Muscle of leg (tissue), 16 donors: ENCODE measurements at places on chromosomes 5 and 9.
A peak's percentile ranks its signal among the peaks of the same experiment; 100 is the strongest.

GRCh38 chr5:78771260-78772205 lies 123.0 kb upstream of the LHFPL2 start:
- H3K36me3 ChIP-seq: no peaks in the 10 kb centered on the region
- H3K4me3 ChIP-seq: no peak overlapping the region
- peaks cover 3% of the 10 kb centered on the region for H3K4me1 ChIP-seq
- H3K27me3 ChIP-seq: no peaks in the 10 kb centered on the region
- H3K27ac ChIP-seq: peak overlapping the region; percentile 39

- no peak overlapping the region for H3K4me3 ChIP-seq
- H3K36me3 ChIP-seq: no peaks in the 10 kb centered on the region
- H3K27me3 ChIP-seq: no peaks in the 10 kb centered on the region
- no peak overlapping the region for H3K27ac ChIP-seq
- H3K4me1 ChIP-seq: no peaks in the 10 kb centered on the region
Observed at GRCh38 chr9:4341554-4341953, 41.7 kb upstream of the GLIS3 start.

DNA sequence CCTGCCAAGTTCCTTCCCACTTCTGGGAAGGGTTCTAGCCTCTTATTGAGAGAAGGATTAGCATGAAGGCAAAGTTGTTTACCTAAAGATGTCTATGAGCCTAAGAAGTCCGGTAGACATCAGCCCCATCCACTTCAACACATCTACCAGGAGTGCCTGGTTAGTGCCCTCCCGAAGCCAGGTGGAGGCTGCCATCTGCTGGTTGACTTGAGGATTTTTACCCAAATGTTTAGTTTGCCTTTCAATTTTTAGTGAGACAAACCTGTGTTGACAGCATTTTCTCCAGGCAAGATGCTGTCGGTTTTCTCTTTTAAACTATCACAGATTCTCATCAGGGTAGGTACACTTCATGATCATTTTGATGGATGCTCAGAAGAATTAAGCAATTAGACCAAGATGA lies 83.6 kb upstream of the TNFSF8 start:
- no peak overlapping the region for H3K4me3 ChIP-seq
- H3K36me3 ChIP-seq: no peaks in the 10 kb centered on the region
- H3K27ac ChIP-seq: no peak overlapping the region
- no peaks in the 10 kb centered on the region for H3K27me3 ChIP-seq

GRCh38 chr5:73268826-73269225 lies 95.8 kb downstream of the TMEM174 start:
- H3K4me3 ChIP-seq: no peak overlapping the region
- peaks cover 32% of the 10 kb centered on the region for H3K27me3 ChIP-seq
- H3K4me1 ChIP-seq: peaks cover 13% of the 10 kb centered on the region
- no peaks in the 10 kb centered on the region for H3K36me3 ChIP-seq

DNA sequence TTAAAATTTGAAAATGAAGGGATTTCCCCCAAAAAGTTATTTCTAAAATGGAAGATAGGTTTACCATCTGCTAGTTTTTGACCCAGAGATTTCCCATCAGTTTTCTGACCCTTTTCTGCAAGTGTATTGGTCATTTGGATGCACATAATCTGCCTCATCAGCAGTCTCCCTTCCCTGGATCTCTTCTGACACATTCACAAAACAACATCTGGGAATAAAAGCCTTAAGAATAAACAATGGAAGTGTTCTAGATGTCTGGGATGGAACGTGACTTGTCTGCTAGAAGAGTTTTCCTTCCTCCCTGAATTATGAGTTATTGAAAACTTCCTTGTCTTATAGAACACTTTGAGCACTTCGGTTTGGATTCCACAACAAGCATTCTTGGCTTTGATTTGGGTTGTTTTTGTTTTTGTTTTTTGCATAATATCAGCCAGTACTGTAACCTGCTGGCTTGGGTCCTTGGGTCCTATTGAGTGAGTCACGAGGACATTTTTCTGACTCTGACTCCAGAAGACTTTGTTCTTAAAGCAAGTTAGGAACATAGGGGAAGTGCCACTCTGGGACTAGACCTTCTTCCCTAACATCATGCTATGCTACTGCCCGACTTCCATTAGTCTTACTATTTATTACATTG lies 18.2 kb upstream of the ESM1 start:
- no peaks in the 10 kb centered on the region for H3K36me3 ChIP-seq
- no peak for DNase-seq
- H3K27me3 ChIP-seq: no peaks in the 10 kb centered on the region
- H3K4me3 ChIP-seq: no peak overlapping the region

DNA sequence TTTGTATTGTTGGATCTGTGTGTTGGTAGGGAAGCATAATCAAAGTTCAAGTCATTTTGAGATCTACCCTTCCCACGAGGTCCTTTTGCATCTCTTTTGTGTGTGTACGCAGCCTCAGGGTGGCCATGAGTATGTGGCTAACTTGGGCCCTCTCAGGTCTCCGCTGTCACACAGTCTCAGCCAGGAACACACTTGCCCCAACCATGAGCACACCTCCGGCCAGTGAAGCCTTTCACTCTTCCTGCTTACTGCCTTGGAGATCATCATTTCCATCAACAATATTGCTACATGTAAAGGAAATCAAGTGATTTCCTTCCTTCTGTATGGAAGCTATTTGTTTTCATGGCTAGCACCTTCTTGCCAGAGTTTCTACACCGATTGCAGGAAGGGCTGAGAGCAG lies 13.9 kb downstream of the ZNF346 start:
- no peaks in the 10 kb centered on the region for H3K27me3 ChIP-seq
- no peak for DNase-seq
- peaks cover 4% of the 10 kb centered on the region for H3K4me1 ChIP-seq
- H3K4me3 ChIP-seq: no peak overlapping the region
- peaks cover 22% of the 10 kb centered on the region for H3K36me3 ChIP-seq

DNA sequence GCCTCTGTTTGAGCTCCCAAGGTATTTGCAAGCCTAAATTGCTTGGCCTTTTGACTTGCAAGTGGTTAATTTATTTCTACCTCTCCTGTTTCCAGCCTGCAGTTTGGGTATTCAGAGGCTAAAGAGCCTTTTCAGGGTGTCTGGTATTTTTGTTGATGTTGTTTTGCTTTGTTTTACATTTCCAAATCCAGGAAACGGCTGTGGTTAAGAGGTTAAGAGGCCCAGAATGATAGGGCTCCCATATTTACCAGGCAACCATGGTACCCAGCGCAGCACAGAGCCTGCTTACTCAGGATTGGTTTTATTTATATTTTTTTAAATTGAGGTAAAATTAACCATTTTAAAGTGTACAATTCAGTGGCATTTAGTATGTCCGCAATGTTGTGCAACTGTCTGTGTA lies 92.1 kb downstream of the PDZD2 start:
- H3K4me1 ChIP-seq: peaks cover 4% of the 10 kb centered on the region
- no peaks in the 10 kb centered on the region for H3K27me3 ChIP-seq
- H3K36me3 ChIP-seq: no peaks in the 10 kb centered on the region
- no peak overlapping the region for H3K27ac ChIP-seq
- no peak for DNase-seq

DNA sequence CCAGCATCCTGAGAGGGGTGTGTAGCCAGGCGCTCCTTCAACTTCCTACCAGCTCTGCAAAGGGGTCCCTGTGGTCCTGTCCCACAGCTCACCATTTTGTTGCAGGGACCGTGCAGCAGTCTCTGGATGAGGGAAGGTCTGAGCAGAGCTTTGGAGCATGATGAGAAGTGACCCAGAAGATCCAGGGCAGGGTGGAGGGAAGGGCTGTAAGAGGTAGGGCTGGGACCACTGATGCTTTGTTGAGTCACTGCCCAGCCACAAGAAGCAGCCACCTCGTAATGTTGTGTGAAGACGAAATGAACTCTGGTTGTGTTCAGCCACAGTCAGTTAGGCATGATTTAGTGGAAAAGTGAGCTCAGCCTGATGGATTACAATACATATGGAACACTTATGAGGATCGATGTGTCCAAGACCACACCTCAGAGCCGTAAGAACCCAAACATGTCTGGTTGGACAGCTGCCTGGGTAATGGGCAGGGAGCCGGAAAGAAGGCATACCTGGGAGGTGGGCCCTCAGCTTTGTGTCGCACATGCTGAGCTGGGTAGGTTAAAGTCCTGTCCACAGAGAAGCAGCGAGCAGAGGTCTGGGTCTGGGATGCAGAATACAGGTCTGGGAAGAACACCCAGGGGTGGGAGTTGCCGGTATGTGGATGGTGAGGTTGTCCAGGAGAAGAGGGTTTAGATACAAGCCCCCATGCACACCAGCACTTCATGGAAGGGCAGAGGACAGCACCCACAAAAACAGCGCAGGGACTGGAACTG lies 250.1 kb downstream of the GADD45G start:
- H3K27me3 ChIP-seq: peaks cover 13% of the 10 kb centered on the region
- H3K36me3 ChIP-seq: no peaks in the 10 kb centered on the region
- DNase-seq: no peak
- no peak overlapping the region for H3K27ac ChIP-seq
- peaks cover 16% of the 10 kb centered on the region for H3K4me1 ChIP-seq
- no peak overlapping the region for H3K4me3 ChIP-seq

GRCh38 chr5:75091597-75091996 lies 39.2 kb upstream of the GCNT4 start:
- no peak overlapping the region for H3K27ac ChIP-seq
- no peaks in the 10 kb centered on the region for H3K36me3 ChIP-seq
- DNase-seq: no peak

DNA sequence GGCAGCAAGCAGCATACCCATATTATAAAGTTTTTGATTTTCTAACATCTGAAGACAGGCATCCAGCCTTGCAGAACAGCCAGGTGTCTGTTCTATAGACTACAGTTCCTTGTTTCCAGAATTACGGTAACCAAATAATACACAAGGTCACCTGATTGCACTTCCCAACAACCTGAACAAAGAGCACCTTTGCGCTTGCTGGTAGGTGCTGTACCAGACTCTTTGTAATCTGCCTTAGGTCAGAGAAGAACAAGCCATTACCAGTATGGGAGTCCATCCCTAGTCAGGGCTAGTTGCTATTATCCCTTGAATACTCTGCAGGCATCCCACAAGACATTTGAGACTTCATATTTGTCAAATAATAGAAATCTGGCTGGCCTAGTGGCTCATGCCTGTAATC lies 256.2 kb downstream of the ARRDC3 start:
- H3K27ac ChIP-seq: peak overlapping the region; percentile 79
- no peak for DNase-seq
- H3K36me3 ChIP-seq: no peaks in the 10 kb centered on the region
- H3K4me1 ChIP-seq: peaks cover 8% of the 10 kb centered on the region

- DNase-seq: peak; percentile 82
- peak overlapping the region; percentile 82 for H3K4me3 ChIP-seq
- no peaks in the 10 kb centered on the region for H3K27me3 ChIP-seq
- peaks cover 4% of the 10 kb centered on the region for H3K36me3 ChIP-seq
- peak overlapping the region; percentile 90 for H3K27ac ChIP-seq
- peaks cover 22% of the 10 kb centered on the region for H3K4me1 ChIP-seq
Observed at GRCh38 chr5:80255431-80255810, 427 bp downstream of the SERINC5 start.

DNA sequence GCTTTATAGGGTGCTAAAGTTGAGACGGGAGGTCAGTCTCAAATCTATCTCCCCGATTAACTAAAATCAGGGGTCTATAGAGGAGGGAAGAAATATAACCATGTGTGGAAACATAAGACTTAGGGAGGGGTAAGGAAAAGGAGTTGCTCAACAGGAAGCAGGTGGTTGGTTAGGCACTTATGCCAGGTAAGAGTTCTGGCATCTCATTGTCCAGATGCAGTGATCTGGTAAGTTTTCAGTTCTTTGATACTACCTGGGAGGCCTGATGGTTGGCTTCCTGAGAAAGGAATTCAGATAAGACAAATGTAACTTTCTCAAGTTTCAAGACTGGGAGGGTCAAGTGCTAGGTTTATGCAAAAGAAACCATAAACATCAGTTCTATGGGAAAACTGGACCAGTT lies 47.7 kb downstream of the CERT1 start:
- DNase-seq: no peak
- H3K4me3 ChIP-seq: no peak overlapping the region
- H3K27me3 ChIP-seq: no peaks in the 10 kb centered on the region
- H3K36me3 ChIP-seq: no peaks in the 10 kb centered on the region
- H3K4me1 ChIP-seq: no peaks in the 10 kb centered on the region

GRCh38 chr5:60843936-60844905 lies at the start of gene ELOVL7:
Gene ELOVL7 (minus strand): TSS chr5:60844269. CDS start chr5:60787397, 56,872 bp downstream.
- peaks cover 11% of the 10 kb centered on the region for H3K4me1 ChIP-seq
- peaks cover 50% of the 10 kb centered on the region for H3K27me3 ChIP-seq
- peak; percentile 30 for DNase-seq

DNA sequence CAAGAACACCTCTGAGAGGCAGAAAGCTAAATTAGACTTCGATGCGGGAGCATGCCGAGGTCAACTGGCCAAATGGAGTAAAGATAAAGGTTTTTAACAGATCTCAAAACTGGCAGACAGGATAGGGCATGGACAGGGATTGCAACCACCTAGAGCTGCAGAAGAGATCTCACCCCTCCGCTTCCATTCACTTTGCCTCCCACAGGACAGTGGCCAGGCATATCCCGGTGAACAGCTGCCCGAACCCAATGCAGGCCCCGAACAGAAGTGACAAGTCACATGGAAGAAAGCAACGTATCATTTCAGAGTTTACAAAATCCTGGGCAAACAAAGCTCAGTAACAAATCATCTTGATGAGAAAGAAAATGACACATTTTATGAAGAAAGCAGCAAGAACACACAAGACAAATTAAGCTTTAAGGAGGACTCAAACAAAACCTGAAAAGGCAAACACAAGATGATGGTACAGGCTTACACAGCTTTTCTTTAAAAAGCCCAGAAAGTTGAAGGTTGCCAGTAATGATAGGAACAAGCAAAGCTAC lies 18.4 kb downstream of the RNF130 start:
- no peak overlapping the region for H3K4me3 ChIP-seq
- no peak for DNase-seq
- no peaks in the 10 kb centered on the region for H3K27me3 ChIP-seq
- H3K27ac ChIP-seq: no peak overlapping the region

DNA sequence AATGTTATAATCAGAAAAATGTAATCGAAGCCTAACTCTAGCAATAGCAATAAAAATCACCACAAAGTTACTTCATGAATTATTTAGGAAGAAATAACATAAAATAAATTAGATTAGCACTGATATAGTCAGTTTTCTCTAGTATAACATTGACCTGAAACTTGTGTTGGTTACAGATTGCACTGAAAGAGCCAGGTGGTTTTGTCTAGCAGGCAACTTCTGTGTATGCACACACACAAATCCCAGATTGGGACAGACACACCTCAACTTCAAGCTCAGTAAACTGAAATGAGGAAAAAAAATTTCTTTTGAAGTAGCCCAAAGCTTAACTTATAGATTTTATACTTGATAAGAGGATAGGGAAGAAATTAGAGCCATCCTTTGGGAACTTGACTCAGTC lies 129.3 kb downstream of the EFNA5 start:
- no peak overlapping the region for H3K27ac ChIP-seq
- no peak overlapping the region for H3K4me3 ChIP-seq
- no peaks in the 10 kb centered on the region for H3K27me3 ChIP-seq
- DNase-seq: no peak
- peaks cover 18% of the 10 kb centered on the region for H3K4me1 ChIP-seq

DNA sequence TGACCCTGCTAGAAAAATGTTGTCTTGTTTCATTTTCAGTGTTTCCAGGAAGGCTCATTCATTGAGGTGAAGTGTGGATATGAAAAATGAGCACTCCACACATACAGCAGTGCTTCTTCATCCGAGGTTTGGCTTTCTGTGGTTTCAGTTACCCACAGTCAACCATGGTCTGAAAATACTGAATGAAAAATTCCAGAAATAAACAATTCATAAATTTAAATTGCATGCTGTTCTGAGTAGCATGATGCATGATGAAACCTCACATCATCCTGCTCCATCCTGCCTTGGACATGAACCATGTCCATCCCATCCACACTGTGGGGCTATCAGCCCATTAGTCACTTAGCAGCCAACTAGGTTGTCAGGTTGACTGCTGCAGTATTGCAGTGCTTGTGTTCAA lies 10.4 kb upstream of the SLC45A2 start:
- no peak overlapping the region for H3K4me3 ChIP-seq
- H3K27me3 ChIP-seq: no peaks in the 10 kb centered on the region
- peaks cover 7% of the 10 kb centered on the region for H3K4me1 ChIP-seq
- DNase-seq: peak; percentile 22
- peaks cover 6% of the 10 kb centered on the region for H3K36me3 ChIP-seq
